Hematopoietic multipotent progenitor cell treated with erythropoietin and hydrocortisone succinate and interleukin-3 and kit ligand, for 6 days (in vitro differentiated cells): ENCODE measurements at places on chromosomes 3 and 15.

- DNase-seq, result peak; percentile 77
Measured at GRCh38 chr3:9727041-9727595, 4.4 kb upstream of the BRPF1 start.

- DNase-seq, result no peak
Measured at GRCh38 chr3:167031364-167032049, 348.6 kb downstream of the ZBBX start.

- DNase-seq, result no peak
Measured at GRCh38 chr15:76799760-76800159, 105.4 kb downstream of the SCAPER start.

- DNase-seq, result no peak
Measured at GRCh38 chr3:81620849-81621248, 140.6 kb downstream of the GBE1 start.

DNA sequence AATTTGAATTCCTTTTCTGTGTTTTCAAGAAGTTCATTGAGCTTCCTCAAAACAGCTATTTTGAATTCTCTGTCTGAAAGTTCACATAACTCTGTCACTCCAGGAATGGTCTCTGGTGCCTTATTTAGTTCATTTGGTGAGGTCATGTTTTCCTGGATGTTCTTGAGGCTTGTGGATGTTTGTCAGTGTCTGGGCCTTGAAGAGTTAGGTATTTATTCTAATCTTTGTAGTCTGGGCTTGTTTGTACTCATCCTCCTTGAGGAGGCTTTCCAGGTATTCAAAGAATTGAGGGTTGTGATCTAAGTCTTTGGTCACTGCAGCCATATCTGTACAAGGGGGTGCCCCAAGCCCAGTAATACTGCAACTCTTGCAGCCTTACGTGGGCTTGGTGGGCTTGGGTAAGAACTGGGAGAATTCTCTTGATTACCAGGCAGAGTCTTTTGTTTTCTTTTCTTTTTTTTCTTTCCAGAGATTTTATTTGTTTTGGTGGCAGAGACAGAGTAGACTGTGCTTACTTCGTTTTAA is 19.3 kb upstream of the CCNDBP1 start:
- no peak for DNase-seq

DNA sequence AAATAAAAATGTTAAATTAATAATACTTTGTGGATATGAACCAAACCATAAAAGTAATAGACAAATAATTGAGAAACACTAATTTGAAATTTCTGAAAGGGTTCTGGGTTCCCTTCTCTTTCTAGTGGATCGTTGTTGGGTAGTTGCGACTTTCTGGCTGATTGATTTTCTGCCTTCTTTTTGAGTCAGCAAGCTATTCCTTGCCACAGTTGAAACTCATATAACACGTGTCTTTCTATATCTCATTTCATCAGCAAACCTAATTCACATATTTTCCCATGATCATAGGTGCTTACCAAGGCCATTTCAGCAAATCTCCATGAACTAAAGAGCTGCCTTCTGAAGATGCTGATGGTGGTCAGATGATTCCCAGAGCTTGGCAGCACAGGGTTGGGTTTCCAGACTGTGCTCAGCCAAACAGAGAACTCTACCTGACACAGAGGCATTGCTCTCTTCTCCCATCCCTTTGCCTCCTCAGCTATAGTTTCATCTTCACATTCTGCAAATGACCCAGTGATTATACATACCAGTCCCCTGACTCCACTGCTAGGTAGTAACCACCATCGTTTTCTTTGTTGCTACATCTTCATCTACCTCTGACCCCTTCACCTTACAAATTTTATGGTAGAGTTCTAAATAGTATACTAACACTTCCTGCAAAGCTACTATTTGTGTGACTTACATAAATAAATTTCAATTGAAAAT is 383.9 kb upstream of the DPH6 start:
- DNase-seq, result no peak

- no peak for DNase-seq
Measured at GRCh38 chr15:100206643-100207042, 135.1 kb downstream of the ADAMTS17 start.

- peak; percentile 72 for DNase-seq
Measured at GRCh38 chr15:63490345-63491034, 13.9 kb upstream of the USP3 start.

- DNase-seq, result peak; percentile 82
Measured at GRCh38 chr3:195263925-195264600, 6.9 kb downstream of the XXYLT1 start.

GRCh38 chr3:94024385-94024784 is 4.0 kb downstream of the STX19 start:
- DNase-seq, result no peak

GRCh38 chr3:186109897-186110803 is 1.3 kb upstream of the ETV5 start:
- no peak for DNase-seq

- no peak for DNase-seq
Measured at GRCh38 chr3:65376426-65376825, 662.3 kb downstream of the MAGI1 start.

- no peak for DNase-seq
Measured at GRCh38 chr15:81548365-81549130, 174.5 kb upstream of the TMC3 start.

GRCh38 chr3:177597311-177598096 is 400.2 kb upstream of the TBL1XR1 start:
- DNase-seq, result peak; percentile 53

DNA sequence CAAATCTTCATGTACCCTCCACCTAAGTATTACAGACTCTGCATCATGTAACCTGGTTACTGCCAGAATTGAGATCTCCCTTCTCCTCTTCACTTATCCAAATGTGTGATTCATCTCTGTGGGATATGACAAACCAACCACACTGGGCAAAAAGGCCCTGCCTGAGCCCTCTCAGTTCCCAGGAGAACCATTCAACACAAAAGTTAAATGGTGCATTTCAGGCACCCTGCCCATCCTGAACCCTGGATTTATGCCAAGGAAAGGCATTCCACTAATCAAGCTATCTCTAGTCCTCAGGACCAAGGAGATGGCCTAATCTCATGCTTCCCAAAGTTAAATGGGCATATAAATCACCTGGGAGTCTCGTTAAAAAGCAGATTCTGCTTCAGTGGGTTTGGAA is 108.5 kb downstream of the TNIK start:
- DNase-seq, result no peak

DNA sequence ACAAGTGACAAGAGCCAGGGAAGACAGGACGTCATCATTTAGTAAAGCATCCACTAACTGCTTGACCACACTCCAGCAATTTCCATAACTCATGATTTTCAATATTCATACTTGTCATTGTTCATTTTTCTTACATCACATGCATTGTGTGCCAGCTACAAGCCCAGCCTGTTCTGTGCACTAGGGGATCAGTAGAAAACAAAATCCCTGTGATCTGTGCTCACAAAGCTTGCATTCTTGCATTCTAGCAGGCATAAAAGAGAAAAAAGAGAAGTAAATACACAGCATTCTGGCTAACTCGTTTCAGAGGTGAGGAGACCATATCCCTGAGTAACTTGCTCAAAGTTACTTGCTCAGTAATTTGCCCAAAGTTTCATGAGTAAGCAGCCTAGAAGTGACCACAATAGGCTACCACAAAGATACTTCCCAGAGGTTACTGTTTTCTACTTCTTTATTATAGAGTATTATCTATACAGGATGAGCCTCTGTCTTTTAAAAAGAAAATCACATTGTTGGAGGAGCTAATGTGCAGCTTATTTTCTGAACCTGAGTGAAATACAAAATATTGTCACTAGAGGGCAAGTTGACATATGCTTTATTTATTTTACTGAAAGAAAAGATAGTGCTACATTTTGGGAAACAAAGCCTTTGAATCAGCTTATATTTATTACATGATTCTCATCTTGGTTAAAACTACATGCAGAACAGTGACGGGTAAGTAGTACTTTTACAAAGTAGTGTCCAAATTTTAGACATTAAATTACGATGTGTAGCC is 701.4 kb upstream of the LMCD1 start:
- peak; percentile 12 for DNase-seq

- DNase-seq, result no peak
Measured at GRCh38 chr15:81856001-81856633, 189.7 kb downstream of the MEX3B start.

GRCh38 chr3:141796081-141796888 is 33.1 kb downstream of the GRK7 start:
- DNase-seq, result peak; percentile 84

DNA sequence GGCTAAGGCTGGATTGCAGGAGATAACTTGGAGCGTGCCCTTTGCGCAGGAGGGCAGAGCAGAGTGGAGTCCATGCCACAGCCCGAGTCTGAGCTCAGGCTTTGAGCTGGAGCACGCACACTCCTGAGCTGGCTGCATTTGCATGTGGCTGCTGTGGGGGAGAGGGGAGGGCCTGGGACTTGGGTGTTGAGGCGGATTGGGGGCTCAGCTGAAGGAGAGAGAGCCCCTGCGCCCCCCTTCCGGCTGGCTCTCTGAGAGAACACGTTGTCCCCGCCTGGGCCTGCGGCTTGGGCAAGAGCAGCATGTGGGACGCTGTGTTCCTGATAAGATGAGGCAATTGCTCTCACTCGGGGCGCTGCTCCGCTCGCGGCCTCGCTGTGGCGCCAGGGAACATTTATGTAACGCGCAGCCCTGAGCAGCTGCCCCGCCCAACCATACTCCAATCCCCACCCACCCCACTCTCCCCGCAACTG is 39.1 kb downstream of the KLF13 start:
- DNase-seq, result peak; percentile 99

- DNase-seq, result no peak
Measured at GRCh38 chr15:59571606-59572005, 40.0 kb upstream of the GCNT3 start.

DNA sequence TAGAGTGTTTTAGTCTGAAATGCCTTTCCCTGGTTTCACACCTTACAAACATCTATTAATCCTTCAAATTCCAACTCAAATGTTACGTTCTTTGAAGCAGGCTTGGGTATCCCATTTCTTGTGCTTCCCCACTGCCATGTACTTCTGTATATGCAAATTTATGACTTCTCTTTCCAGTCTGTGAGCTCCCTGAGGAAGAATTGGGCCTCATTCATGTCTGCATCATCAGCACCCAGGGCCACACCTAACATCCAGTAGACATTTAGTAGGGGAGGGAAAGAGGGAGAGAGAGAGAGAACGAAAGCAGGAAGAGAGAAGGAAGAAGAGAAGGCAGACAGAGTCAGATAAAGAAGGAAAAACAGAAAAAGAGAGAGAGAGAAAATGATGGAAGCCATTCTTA is 53.3 kb upstream of the KY start:
- no peak for DNase-seq
